ENCODE measurements at places on chromosomes 5 and 9.

DNA sequence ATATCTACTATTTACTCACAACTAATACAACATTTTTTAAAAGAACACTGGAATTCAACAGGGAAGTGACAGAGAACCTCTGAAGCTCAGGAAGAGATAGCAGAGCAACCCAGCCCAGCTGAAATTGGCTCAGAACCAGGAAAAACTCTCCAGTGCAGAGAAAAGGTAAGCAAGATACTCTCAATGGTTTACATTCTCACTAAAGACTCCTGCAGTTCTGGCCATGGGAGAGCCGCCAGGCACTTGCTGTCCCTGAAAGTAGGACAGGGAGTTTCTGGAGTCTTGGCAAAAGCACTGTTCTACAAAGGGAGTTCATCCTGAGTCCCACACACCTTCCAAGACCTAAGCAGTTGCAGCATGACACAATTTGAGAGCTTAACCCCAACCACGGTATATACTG lies 330.8 kb downstream of the TRIM36 start:
- DNase-seq, result no peak

DNA sequence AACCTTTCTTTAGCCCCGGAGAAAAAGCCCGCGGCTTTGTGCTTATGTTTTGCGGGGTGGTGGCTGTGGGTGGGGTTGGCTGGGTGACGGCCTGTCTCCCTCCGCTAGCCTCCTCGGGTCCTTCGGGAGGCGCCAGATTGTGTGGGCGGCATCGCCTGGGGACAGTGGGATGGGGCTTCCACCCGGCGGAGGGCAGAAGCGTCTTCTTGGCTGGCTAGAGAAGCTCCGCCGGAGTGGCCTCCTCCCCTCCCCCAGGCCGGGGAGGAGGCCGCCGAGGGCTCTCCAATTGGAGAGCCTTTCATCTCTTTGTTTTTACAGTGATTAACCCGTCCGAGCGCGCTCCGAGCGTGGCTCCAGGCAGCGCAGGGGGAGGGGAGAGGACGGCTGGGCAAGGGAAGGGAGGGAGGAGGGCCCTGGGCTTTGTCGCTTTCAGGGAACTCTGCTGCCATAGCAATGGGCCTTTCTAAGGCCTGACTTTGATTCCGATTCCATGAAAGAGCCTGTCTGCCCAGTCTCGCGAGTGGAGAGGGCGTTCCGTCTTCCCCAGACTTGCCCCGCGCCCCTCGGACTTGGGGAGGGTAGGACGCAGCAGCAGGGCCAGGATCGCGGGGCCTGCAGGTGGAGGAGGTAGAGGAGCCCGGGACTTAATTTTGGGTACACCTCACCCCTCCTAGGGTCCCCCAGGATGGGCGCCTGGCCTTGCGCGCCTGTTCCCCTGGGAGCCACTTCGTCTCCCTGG lies 36.7 kb upstream of the TIFAB start:
- DNase-seq, result no peak

- DNase-seq, result no peak
Observed at GRCh38 chr5:156359476-156359875, 32.5 kb downstream of the SGCD start.

- DNase-seq, result no peak
Observed at GRCh38 chr5:174078416-174078815, 32.9 kb downstream of the NSG2 start.

DNA sequence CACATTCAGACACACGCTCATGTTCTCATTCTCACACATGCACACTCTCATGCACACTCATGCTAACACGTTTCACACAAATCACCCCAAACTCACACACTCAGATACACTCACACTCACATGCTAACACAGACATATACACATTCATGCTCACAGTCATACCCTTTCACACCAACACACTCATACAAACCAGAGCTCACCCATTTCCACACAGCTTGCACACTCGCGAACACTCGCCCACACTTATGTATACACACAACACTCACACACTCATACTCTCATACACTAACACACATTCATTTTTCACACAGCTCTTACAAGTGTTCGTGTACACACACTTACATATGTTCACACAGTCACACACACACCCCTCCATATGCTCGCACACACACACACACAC lies 64.1 kb upstream of the IL17B start:
- DNase-seq, result no peak

DNA sequence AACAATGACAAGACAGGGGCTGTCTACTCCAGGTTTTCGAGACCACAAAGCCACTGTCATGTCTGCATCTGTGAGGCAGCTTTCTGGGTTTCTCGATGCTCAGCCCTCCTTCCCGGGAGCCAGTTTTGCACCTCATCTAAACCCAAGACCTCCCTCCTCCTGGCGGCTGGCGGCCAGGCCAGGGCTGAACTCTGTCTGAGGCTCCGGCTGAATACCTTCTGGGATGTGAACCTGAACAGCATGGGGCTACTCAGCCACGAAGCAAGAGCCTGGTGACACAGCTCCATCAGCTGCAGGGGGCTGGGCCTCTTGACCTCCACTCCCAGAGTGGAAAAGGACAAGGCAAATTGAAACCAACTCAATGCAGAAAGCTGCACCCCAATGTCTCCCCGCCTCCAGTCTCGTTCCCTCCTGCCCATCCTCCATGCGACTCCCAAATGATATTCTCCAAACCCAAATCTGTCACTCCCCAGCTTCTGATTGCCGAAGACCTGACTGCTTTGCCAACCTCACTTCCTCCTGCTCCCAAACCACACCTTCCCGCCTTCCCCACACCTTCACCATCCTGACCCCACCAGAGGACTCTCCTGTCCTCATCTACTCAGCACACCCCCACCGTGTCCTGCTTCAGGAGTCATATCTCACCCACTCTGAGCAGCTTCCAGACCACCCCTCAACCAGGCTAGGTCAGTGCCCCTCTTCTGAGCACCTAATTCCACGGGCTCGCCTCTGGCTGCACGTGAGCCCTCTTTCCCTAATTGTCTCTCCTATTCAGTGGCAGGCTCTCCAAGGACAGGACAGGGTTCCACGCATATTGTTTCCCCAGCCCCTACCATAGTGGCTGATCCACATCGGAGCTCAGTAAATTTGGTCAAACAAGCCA lies 4.5 kb downstream of the ANKS6 start:
- no peak for DNase-seq

DNA sequence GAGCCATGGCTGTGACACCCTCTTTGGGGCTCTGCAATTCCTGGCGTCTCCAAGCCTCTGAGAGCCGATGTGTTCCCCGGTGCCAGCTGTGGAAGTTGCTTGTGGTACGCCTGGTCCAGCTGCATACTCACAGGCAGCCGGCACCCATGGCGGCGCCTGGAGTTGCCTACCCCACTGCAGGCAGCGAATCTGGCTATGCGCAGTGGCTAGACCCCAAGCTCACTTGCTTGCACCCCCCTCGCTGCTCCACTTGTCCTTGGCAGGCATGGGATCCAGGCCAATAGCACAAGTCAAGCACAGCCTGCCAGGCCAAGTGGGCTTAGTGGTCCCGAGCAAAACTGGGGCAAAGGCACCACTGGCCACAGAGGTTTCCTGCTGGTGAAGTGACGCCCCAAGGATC lies 24.7 kb upstream of the GABRA6 start:
- no peak for DNase-seq

DNA sequence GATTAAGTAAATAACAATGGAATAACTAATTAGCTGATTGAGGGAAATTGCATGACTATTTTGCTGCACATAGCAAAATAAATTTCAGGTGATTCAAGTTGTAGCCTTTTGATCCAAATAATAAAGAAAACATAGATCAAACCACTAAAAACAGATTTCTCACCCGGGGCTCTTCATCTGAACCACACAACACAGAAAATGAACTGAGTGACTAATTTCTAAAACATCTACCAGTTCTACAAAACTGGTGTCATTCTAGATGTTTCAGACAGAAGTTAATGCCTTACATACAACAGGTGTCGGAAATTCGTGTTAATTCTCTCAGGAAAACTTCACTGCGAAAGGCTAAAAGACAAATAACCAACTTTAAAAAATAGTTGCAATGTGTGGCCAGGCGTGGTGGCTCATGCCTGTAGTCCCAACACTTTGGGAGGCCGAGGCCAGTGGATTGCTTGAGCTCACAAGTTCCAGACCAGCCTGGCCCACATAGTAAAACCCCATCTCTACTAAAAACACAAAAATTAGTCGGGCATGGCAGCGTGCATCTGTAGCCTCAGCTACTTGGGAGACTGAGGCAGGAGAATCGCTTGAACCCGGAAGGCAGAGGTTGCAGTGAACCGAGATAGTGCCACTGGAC lies 6.9 kb downstream of the PROP1 start:
- DNase-seq, result no peak

DNA sequence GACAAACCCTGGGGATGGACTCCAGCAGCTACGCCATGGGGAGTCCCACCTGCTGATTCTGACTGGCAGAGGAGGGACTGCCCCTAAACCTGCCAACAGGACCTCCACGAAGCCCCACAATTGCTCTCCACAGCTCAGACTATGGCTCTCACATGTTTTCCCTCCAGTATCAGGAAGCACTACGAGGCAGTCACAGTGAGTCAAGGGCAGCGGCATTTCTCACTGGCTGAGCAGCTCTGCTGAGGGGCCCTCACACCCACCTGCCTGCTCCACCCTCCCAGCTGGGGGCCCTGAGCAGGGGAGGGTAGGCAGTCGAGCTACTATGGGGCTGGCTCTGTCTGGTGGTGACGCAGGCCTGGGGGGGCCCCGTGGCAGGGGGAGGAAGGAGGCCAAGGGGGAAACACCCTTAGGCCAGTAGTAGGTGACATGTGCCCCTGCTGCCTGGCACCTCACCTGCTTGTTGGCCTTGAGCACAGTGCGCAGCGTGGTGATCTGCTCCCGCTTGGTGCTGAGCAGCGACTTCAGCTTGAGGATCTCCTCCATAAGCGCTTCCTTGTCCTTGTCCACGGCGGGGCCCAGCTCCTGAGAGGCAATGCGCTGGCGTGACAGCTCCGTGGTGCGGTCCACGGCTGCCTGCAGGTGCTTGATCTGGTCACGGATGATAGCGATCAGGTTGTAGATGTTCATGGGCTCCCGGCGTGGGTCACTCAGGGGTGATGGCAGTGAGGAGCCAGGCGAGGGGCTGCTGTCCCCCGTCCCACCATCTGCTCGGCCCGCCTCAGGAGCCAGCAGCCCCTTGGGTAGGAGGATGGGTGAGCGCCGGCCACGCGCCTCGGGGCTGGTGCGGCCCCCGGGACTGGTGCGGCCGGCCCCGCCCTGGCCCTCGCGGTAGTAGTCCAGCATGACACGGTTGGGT lies 46.3 kb downstream of the BICD2 start:
- DNase-seq, result no peak

GRCh38 chr5:5531371-5531770 lies 108.9 kb downstream of the ICE1 start:
- DNase-seq, result no peak

DNA sequence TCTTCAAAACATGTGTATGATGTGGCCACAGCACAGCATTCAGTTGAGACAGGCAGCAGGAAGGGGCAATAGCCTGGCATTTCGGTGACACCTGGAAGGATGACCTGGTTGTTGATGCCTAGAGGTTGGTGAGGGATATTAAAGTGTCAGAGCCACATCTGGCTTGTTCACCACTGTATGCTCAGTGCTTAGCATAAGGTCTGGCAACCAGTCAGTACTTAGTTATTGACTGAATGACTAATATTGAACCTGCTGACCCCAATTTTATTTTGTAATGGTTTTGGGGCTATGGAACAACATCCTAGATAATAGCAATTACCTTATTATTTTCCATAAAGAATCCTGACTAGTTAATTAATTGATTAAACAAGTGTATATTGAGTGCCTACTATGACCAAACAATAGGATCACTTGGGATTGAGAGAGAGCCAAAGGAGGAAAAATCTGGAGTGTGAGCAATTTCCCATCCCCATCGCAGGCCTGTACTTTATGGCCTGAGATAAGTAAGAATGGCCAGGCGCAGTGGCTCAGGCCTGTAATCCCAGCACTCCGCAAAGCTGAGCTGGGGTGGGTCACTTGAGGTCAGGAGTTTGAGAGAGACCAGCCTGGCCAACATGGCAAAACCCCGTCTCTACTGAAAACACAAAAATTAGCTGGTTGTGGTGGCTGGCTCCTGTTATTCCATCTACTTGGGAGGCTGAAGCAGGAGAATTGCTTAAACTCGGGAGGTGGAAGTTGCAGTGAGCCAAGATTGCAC lies 85.4 kb upstream of the PLPP1 start:
- no peak for DNase-seq

Data from stimulated activated CD4-positive, alpha-beta T cell treated with anti-CD3 and anti-CD28 coated beads, Interleukin-15, amount 100 ng/mL, for 48 hours (primary cell).